ENCODE measurements at places on chromosomes 4 and X.
A peak's percentile ranks its signal among the peaks of the same experiment; 100 is the strongest.

DNA sequence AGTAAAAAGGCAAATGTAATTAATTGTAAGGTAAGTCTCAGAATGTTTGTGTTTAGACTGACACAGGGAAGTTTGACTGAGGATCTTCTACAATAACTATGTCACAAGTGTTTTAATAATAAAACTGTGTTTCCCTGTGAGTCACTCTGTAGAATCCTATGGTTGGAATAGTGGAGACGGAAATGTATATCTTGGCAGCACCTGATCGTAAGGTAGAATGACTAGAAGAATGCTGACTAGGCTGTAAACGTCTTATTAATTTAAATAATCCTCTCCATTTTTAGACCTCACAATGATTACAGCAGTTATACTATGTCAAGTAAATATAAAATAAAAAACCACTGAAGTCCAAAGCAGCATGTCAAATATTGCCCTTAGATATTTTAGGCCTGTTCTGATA is 266.0 kb downstream of the CCSER1 start:
- DNase-seq = no peak

DNA sequence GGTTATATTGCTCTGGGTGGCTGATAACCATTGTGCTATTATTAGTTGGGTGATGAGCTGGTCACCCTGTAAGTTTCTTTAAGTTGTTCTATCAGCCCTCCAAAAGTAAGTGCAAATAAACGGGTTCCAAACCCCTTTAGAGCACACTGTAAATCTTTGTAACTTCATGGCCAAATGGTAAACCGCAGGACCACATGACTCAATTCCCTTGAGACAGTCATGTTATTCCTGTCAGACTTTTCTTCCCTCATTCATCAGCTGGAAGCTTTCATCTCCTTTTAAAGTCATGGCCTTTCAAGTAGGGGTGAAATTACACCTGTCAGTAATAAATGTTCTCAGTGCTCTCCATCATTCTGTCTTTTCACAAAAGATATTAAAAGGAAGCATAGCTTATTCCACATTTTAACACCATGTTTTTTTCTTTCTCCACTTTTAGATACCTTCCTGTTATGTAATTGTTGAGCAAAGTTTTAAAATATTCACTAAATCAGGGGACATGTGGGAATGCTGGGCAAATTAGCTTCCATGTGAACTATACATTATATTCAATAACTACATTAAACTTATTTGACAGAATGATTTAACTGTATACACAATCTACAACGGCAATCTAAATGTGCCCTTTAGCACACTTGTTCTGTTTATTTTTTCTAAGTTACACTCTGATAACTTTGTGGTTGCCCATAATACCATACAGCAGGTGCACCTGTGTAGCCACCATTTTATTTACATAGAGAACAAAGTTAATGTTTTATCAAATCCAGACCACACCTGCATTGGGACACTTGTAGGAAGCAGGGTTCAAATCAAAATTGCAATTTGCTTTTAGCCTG is 275.5 kb downstream of the CFAP299 start:
- DNase-seq = no peak

GRCh38 chr4:183182873-183183725 is 84.0 kb downstream of the WWC2 start:
- DNase-seq = peak; percentile 3

DNA sequence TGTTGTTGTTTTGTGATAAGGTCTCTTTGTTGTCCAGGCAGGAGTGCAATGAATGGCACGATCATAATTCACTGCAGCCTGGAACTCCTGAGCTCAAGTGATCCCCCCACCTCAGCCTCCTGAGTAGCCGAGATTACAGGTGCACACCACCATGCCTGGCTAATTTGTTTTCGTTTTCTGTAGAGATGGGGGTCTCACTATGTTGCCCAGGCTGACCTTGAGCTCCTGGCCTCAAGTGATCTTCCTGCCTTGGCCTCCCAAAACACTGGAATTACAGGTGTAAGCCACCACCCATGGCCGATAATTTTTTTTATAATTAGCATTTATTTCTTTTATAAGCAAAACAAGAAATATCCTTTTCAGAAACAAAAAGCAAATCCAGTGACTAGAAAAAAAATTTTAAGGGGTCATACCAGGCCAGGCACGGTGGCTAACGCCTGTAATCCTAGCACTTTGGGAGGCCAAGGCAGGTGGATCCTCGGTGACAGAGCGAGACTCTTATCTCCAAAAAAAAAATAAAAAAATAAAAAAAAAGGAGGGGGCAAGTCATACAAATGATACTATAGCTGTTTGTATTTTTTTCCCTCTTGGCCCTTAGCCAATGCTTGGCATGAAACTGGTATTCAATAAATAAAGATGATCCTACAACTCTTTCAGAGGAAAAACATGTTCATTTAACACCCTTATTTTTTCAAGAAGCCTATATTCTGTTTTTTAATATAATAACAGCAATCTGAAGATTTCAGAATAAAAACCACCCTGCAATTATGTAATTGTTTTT is 3.4 kb downstream of the PLAC8 start:
- no peak for DNase-seq

- no peak for DNase-seq
These were observed 191.8 kb downstream of the ADAM29 start for GRCh38 chr4:175109933-175110332.

GRCh38 chr4:25656031-25656430 is 380 bp downstream of the SLC34A2 start:
- DNase-seq = no peak
